ENCODE measurements at places on chromosomes 2 and 18. TPM values are rescaled to one million over a fixed set of nuclear protein-coding genes. Genes with fewer than 3 reads are reported as not detected.

GRCh38 chr2:99504844-99505584 lies 15.2 kb upstream of the REV1 start:
- DNase-seq: no peak

GRCh38 chr2:127143841-127144782 lies 37.2 kb upstream of the BIN1 start:
- DNase-seq: no peak

- DNase-seq: no peak
Observed at GRCh38 chr2:187687585-187687984, 133.3 kb upstream of the TFPI start.

The IL36RN gene
- not detected for total RNA-seq

DNA sequence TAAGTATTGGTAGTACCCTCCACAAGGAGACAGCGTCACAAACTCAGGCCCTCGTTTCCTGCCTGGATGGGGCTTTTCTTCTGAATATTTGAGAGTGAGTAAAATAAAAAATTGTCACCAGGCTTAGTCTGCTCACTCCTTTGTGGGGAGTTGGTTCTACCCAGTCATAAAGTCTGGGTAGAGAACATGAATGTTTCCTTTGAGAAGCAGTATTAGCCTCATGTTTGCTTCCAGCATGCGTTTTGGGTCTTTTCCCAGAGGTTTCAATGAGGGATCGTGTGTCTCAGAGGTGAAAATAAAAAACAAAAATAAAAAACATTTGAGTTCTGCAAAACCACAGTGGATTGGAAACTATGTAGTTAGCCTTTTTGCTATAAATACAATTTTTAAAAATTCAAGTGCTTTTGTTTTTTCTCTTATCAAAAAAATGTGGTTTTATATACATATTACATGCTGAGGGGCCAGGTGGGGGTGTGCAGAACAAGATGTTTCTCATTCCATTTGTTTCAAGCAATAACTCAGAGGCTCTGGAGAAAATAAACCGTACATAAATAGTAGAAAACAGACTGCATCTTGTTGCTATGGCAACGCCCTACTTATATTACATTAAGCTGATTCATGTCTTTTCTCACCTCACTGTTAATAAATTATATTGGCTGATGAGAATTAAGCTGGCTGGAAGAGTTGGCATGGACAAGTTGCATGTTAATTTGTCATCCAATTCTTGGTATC lies 225.4 kb upstream of the FBXO11 start:
- DNase-seq: no peak

DNA sequence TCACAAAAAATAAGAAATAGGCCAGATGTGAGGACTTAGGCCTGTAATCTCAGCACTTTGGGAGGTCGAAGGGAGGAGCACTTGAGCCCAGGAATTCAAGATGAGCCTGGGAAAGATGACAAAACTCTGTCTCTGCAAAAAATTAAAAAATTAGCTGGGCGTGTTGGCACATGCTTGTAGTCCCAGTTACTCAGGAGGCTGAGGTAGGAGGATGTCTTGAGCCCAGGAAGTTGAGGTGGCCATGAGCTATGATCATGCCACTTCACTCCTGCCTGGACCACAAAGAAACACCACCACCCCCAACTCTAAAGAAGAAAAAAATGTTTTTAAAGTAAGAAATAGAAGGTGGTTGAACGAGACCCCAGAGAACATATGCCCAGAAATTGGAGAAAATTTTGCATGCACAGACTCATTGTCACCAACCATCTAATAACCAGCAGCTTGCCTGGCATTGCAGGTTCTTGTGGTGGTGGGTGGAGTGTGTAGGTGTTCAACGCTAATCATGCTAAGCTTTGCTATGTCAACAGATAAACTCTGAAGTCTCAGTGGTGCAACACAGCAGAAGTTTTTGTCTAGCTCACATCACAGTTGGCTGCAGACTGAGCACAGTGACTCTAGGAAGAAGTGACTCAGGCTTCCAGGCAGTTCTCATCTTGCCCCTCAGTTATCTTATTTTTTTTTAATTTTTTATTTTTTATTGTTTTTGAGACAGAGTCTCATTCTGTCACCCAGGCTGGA lies 18.6 kb downstream of the ARL4C start:
- DNase-seq: no peak

The IL36B gene
- not detected for total RNA-seq

DNA sequence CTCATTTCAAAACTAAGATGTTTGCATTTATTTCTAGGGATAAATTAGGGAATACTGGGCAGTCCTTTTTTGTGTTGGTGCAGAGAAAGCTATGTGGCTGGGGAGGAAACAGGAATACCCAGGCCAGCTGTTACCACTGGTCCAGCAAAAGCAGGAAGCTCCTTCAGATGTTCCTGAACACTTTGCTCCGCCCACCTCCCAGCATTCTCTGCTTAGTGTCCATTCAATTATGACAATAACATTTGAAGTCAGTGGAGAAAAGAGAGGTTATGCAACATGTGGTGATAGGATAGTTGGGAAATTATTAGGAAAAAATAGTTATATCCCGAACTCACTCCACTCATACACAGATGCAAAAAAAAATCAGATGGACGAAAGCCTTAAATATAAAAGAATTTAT lies 22.1 kb upstream of the ARPC2 start:
- DNase-seq: no peak

The FAM237A gene
- total RNA-seq: not detected

GRCh38 chr18:76213991-76214390 lies 281.1 kb downstream of the ZNF516 start:
- DNase-seq: no peak

The CCDC148 gene
- total RNA-seq: 0.43 TPM

GRCh38 chr2:73776869-73777519 lies 2.9 kb downstream of the DUSP11 start:
- DNase-seq: no peak

The KCNJ3 gene
- total RNA-seq: not detected

GRCh38 chr2:18047896-18048657 lies 169.6 kb downstream of the KCNS3 start:
- no peak for DNase-seq

GRCh38 chr2:238920601-238921001 lies 72.7 kb downstream of the TWIST2 start:
- no peak for DNase-seq

- DNase-seq: no peak
Observed at GRCh38 chr2:168241208-168241607, 6.2 kb downstream of the STK39 start.

- DNase-seq: no peak
Observed at GRCh38 chr2:18664421-18664820, 75.1 kb upstream of the NT5C1B start.

- DNase-seq: no peak
Observed at GRCh38 chr18:26356045-26356785, 130.0 kb downstream of the TAF4B start.

The SCYGR4 gene
- total RNA-seq: not detected

DNA sequence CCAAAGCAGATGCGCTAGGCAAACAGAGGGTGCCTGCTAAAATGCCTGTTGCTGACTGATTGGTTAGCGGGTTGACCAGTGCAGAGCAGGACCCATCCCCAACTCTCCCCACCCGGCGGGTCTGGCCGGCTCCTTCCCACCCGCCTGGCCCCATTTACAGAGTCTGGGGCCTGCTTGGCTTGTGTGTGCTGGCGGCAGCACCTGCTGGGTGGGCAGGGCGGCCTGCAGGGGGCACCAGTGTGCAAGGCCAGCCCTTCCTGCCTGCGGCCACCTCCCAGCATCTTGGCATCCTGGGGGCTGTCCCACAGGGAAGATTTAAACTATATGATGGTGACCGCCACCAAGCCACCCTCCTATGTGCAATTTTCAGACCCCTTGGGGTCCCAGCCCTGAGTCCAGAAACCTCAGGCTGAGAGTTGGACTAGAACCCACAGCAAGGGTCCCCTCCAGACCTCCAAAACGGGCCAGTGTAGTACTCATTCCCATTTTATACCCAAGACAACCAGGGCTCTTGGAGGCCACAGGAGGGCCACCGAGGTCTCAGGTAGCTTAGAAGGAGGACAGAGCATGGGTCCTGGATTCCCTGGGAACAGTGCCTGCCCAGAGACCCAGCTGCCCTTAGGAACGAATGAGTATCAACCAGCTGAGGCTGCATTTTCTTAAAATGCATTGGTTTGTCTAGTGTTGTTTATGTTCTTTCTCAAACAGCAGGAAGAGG lies 173.6 kb downstream of the SMAD7 start:
- DNase-seq: peak; percentile 71

DNA sequence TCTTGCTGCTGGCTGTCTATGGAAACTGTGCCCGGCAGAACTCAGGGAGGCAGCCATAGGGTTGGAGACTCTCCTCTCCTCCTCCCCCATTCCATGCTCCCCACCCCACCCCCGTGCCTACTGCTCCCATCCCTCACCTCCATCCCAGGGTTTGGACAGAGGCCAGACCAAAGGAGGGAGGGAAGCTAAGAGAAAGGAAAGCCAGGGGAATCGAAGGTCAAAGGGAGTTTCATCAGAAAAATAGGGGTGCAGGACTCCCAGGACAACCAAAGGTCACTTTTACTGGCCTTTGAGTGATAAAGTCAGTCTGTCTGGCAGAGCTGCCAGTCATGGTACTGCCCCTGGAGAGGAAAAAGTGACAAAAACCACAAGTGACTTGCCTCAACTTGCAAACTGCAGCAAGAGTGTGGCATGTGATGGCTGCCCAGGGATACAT lies 187.3 kb upstream of the CTAGE1 start:
- DNase-seq: no peak

DNA sequence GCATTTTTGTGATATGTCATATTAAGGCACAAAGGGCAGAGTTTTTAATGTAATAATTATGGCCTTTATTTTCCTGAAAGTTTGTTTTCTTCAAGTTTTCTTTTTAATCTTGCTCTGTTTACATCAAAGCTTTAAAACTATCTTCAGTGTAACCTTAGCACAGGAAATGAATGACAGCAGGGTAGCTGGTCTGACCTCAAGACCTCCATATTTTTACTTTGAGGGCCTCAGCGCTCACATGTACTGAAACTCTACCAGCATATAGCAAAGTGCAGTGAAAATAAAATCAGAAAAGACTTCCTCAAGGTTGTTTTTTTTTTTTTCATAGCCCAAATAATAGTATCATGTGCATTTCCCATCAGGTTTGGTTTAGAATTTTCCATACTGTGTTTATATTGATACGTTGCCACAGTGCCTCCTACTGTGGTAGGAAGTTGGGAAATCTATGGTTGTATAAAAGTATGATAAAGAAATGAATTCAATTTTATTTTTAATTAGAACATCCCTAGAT lies 163.4 kb downstream of the UBE2E3 start:
- DNase-seq: no peak

The FTCDNL1 gene
- total RNA-seq: 0.58 TPM

Data from stomach (tissue), 19 donors.